Muscle of leg (tissue), 16 donors: ENCODE measurements at places on chromosomes 12 and 14. TPM values are rescaled to one million over a fixed set of nuclear protein-coding genes. Genes with fewer than 3 reads are reported as not detected.

The HRK gene
- 0.13 TPM for total RNA-seq

The MUCL1 gene
- total RNA-seq: not detected

The RNASE3 gene
- total RNA-seq: not detected

The SPTB gene
- total RNA-seq: 126 TPM

DNA sequence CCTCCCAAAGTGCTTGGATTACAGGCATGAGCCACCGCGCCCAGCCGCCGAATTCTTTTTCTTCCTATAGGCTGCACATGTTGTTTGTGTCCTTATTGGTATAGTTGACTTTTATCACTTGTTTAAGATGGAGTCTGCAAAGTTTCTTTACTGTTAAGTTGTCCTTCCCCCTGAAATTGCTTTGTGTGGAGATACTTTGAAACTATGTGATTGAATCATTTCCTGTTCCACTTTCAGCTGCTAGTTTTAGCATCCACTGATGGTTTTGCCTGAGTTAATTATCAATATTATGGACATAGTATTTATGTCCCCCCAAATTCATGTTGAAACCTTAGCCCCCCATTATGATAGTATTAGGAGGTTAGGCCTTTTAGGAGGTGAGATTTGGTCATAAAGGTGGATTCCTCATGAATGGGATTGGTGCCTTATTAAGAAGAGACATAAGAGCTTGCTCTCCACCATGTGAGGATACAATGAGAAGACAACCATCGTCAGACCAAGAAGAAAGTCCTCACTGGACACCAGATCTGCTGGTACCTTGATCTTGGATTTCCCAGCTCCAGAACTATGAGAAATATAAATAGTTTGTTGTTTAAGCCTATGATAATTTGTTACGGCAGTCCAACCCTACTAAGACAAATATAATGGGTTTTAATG is 34.9 kb downstream of the PPHLN1 start:
- no peak overlapping the region for H3K27ac ChIP-seq
- H3K4me3 ChIP-seq: no peak overlapping the region
- peaks cover 6% of the 10 kb centered on the region for H3K36me3 ChIP-seq
- H3K27me3 ChIP-seq: no peaks in the 10 kb centered on the region

DNA sequence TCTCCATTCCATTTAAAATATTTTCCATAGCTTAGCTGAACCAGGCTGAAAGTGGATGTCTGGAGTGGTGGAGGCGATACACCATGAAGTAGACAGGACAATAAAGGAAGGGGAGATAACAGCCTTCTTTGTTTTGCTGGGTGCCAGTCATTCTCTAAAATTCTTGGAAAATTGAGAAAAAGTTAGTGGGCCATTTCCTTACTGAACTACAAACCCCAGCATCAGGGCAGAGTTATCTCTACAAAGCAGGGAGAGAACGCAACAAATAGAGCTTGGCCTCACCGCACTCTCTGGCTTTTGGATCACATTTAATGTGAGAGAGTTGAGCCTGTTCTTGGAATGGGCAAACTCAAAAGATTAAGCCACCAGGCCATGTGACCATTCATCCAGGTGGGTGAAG is 41.2 kb upstream of the LRRC10 start:
- H3K27me3 ChIP-seq: no peaks in the 10 kb centered on the region
- no peak overlapping the region for H3K27ac ChIP-seq
- peaks cover 3% of the 10 kb centered on the region for H3K4me1 ChIP-seq
- no peak overlapping the region for H3K4me3 ChIP-seq
- DNase-seq: no peak

GRCh38 chr14:71116568-71117122 is 209.4 kb downstream of the PCNX1 start:
- no peak overlapping the region for H3K4me3 ChIP-seq
- H3K4me1 ChIP-seq: no peaks in the 10 kb centered on the region
- H3K27ac ChIP-seq: no peak overlapping the region
- no peaks in the 10 kb centered on the region for H3K27me3 ChIP-seq
- H3K36me3 ChIP-seq: no peaks in the 10 kb centered on the region

DNA sequence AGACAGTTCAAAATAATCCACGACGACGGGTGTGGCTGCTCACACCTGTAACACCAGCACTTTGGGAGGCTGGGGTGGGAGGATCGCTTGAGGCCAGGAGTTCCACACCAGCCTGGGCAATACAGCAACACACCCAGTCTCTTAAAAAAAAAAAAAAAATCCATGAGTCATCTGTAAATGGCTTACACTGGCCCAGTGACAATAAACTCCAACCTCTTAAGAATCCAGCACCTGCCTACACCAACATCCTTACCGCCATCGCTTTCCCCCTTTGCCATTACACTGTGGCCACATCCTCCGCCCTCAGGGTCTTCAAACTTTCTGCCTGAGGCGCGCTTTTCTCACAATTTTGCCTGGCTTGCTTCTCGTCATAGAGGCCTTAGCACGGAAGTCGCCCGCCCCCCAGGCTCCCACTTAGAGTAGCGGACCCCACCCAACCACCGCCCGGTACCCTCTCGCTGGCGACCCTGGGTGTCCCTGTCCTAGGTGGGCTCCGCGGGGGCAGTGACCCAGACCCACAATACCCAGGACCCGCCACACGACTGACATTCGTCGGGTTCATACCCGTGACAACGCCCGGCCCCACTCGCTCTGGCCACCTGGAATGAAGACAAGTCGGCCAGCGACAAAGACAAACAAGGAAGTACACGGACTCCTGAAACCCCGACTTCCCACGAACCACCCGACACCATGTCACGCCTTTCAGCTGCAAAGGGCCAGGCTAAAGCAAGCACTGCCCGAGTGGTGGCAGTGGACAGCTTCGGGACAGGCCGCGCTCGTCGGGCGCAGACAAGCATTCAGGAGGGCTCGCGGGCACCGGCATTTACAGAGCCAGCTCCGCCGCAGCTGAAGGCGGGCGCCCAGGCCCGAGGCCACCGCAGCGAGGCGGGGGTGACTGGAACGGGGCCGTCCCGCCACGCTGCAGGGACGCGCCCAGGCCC is 636 bp downstream of the GOLGA3 start:
- H3K4me1 ChIP-seq: peaks cover 23% of the 10 kb centered on the region
- DNase-seq: peak; percentile 46
- peak overlapping the region; percentile 90 for H3K4me3 ChIP-seq
